GM13976 (cell line): ENCODE measurements at places on chromosomes 7 and 10.

DNA sequence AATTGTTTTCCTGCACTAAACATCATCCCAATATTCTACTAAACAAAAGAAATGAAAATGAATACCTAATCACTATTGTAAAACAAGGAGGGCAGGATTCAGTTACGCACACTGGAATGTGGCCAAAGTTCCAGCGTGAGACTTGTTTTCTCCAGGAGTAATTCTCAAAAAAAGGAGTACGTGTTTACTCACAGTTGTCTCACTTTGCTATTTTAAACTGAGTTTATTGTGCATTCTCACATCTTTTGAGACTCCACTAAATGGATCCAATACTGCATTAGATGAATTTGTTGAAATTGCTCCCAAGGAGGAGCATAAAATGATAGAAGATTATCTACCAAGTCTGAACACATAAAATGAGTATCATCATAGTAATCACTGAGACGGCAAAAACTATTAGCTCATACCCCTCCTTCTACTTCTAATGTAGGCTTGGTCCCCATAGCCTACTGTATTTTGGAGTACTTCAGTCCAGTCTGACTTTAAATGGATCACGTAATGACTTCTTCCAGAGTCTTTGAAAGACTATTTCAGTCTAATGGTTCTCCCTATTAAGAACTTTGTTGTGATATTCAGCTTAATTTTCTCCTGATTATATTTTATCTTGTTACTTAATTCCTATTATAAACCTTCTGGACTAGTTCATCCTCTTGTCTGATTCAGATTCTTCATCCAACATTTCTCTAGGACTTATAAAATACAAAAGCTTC is 3.8 kb downstream of the GRM3 start:
- no peak for DNase-seq

DNA sequence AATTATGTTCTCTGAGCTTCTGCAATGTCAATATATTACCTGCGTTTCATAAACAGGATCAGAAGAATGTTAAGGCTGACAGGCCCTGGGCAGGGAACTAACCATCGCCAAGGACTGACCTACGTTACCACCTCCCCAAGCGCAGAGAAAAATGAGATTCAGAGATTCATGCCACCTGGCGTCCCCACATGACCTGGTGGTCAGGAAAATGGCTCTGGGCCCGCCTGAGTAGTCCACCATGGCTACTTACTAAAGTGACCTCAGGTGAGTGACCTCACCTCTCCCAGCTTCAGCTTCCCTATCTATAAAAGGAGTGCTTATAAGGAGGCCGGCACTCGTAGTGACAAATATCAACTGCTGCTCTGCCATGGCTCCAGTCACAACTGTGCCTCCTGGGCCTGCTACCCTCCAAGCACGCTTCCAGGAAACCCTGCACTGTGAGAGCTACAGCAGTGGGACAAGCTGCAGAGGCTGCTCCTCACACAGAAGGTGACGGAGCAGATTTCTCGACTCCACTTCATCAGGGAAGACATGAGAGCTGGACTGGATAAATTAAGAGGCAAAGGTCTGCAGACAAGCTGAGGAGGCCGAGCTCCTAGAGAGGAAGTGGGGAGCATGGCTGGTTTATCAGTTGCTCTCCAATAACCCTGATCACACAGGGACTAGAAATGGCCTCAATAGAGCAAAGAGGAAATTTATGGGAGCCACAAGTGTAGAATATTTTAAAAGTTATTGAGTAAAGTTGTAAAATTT is 103.0 kb downstream of the RNF216 start:
- DNase-seq: no peak

DNA sequence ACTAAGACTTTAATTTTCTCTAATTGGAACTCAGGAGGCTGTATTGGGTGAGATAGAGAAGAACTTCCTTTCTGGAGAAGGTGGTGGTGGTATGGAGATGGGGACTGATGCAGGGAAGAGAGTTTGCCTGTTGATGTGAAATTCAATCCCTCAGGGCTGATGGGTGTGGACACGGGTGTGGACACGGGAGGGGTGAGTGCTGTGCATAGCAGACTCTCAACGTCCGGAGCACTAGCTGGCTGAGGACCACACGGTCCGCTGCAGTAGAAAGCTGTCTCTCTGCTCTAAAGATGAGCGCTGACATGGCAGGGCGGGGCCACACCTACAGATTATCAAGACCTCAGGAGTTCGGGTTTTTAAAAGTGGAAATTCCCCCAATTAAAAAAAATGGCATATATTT is 148.5 kb upstream of the PITRM1 start:
- no peak for DNase-seq

GRCh38 chr7:36742911-36743775 is 18.8 kb upstream of the AOAH start:
- DNase-seq: no peak

DNA sequence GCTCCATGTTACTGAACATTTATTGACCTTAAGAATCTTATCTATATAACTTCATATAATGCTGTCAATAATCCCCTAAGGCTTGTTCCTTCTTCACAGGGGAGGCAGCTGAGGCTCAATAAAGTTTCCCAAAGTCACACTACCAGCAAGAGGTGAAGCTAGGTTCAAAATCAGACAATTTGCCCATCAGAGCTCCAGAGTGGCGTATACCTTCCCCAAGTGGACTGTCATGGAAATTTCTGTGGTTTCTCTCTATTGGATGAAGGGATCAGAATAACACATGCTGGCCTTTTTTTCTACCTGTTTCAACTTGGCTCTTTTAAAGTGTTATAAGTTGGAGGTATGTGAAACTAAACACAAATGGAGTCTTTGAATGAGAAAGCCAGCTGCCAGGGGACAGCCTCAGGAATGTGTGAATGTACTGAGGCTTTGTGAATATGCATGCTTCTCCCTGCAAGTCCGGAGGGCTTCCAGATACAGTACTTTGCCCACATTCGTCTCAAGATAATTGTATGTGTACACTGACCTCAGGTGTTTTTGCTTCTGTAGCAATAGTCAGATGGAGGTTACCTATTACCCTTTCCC is 656.3 kb upstream of the CELF2 start:
- DNase-seq: no peak
